Gastrocnemius medialis (tissue), 4 donors: ENCODE measurements at places on chromosomes 6 and 20. TPM values are rescaled to one million over a fixed set of nuclear protein-coding genes. Genes with fewer than 3 reads are reported as not detected.
A peak's percentile ranks its signal among the peaks of the same experiment; 100 is the strongest.

Gene HMGCLL1
- 0.53 TPM for total RNA-seq

Gene ZSWIM1
- 5.7 TPM for total RNA-seq

Gene CRISP2
- total RNA-seq: not detected

DNA sequence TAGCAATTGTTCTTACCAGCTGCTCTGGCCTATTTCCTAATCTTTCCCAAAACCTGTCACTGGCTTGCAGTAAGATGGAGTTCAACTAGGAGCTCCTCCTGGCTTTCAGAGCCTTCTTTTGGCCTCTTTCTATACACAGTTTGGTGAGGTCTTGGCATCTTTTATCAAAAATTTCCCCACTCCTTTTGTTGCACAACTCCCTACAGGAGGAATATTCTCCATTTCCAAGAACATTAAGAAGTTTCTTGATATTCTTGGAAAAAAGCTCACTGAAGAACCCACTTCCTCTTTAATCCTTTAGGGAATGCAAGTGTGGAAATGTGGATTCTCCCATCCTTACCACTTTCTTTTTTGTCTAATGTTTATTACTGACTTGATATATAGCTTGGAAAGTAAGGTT is 171.3 kb upstream of the KCNK16 start:
- DNase-seq: peak; percentile 6

GRCh38 chr6:40819182-40819834 is 219.7 kb downstream of the UNC5CL start:
- no peak for DNase-seq

- no peak for DNase-seq
Measured at GRCh38 chr20:3716195-3716834, 3.9 kb upstream of the SIGLEC1 start.

- DNase-seq: no peak
Measured at GRCh38 chr20:53621482-53622246, 28.0 kb upstream of the ZNF217 start.

DNA sequence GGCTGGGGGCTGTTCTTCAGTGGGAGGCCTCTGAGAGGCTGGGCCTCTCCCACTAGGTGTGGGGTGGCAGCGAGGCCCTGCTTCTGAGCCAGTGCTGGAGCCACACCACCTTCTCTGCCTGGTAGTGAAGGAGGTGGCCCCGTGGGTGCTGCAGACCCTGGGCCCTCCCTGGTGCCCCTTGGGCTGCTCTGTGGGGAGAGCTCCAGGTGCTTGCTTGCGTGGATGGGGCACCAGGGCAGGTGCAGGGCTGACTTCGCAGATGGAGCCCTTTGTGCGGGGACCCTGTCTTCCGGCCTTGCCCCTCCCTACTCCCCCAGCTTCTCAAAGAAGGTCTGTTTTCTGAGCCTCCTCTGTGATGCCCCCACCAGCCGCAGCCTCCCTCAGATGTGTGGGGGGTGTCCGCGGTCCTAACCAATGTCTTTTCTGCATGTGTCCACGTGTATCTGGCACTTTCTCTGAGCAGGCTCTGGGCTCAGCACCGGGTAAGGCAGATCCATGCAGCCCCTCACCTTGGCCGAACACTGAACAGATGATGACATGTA is 17.2 kb upstream of the MYT1 start:
- DNase-seq: no peak

DNA sequence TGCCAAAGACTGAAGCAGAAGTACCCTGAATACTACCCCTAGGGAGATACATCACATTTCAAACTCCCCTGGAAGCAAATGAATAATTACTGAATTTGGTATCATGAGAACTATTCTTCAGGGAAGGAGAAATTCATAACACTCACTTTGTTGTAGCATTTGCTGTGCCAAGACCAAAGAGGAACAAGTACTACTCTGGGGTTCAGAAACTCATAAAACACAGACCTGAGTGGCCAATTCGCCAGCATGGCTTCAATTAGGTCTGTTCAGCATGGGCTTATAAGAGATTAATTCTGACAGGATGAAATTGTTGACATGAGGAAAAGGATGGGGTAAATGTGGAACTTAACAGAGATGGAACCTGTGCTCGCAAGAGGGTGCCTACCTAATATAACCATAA is 6.5 kb downstream of the ELOVL5 start:
- no peak for DNase-seq

GRCh38 chr6:52620906-52621190 is 44.0 kb upstream of the TRAM2 start:
- no peak for DNase-seq

DNA sequence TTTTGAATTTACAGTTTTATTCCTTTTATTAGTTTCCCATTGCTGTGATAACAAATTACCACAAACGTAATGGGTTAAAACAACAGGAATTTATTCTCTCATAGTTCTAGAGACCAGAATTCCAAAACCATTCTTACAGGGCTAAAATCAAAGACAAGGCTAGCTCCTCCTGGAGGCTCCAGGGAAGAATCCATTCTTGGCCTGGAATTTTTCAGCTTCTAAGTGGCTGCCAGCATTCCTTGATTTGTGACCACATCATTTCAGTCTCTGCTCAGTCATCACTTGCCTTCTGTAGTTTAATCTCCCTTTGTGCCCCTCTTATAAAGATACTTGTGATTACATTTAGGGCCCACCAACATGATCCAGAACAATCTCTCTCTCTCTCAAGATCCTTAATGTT is 897 bp upstream of the SEL1L2 start:
- no peak for DNase-seq

DNA sequence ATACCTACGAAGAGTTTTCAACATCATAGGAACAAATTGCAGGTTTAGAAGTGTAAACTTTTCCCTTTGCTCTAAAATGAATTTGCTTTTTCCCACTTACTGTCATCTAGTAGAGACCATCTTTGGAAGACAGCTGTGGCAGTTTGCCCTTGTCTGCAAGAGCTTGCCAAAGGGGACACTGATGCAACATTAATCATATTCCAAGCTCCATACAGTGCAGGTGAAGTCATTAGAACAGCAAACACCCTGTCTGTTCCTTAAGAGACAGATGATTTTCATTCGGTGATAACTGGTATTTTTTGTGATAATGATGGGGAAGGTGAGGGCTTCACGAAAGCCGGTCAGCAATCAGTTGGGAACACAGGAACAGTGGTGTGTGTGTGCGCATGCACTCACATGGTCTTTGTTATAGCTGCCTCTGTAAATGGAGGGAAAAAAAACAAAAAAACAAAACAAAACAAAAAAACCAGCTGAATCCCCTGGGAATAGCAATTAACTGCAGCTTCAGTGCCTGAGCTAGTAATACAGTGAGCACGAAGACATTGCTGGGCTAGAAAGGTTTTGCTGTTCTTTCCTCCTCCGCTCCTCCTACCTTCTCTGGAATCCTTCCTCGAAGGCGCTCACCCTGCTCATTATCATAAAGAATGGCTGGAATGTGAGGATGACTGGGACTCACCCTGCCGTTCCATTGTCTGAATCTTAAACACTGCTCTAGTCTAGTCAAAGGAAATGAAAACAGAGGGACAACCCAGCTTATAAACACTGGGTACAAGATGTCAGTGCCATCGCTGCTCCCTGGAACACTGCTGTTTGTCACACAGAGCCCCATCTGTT is 35.2 kb upstream of the KIF13A start:
- DNase-seq: no peak

- no peak for DNase-seq
Measured at GRCh38 chr6:56230976-56231566, 16.3 kb downstream of the COL21A1 start.
